ENCODE measurements at places on chromosomes 2 and 18.

DNA sequence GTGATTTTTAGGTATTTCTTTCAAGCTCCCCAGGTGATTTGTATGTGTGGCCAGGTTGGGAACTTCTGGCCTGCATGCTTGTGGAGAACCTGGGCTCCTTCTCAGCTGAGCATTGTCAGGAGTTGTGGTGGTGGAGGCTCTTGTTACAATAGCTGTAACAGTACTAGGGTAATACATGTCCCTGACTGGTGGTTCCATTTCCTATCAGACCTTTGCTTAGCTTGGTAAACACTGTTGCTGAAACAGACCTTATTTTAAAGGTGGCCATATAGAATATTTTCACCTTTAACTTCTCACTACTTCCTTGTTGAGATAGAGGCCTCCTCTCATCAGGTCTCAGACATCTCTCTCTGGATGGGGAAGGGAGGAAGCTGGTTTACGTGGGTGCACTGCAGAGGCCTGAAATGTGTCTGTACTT lies 79.2 kb downstream of the SETBP1 start:
- DNase-seq = no peak

DNA sequence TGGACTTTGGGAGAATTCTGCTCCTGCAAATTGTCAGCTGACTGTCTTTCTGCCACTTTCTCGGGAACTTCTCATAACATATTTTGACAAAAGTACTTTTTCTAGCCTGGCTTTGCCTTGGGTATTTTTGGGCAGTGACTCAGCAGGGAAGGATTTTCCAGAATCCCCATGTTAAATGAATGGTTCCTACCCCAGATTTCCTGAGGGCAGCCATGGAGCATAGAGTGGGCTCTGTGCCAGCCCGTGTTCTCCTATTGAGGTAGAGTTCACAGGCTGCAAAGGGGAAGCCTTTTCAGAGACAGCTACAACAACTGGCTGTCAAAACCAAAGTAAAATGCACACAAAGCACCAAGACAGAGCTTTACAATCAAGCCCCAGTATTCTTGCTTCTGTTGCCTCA lies 59.8 kb downstream of the BMP10 start:
- DNase-seq = peak; percentile 76

DNA sequence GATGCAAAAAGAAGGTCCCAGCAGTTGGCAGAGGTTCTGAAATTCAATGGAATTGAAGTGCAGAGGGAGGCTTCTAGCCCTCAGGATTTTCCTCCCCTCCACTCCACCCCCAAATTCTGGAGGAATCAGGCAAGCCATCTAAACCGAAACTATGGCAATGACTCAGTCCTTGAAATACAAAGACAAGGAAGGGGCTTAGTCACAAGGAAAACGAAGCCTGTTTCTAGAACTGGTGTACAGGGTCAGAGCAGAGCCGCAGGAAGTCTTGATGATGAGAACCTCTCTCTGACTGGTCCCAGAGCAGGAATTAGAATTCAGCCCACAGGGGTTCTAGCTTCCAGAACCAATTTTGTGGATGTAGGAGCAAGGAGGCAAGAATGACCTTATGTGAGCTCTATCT lies 111.7 kb upstream of the SCN1A start:
- DNase-seq = no peak

- no peak for DNase-seq
Measured at GRCh38 chr2:30679426-30680088, 127.7 kb downstream of the CAPN13 start.

DNA sequence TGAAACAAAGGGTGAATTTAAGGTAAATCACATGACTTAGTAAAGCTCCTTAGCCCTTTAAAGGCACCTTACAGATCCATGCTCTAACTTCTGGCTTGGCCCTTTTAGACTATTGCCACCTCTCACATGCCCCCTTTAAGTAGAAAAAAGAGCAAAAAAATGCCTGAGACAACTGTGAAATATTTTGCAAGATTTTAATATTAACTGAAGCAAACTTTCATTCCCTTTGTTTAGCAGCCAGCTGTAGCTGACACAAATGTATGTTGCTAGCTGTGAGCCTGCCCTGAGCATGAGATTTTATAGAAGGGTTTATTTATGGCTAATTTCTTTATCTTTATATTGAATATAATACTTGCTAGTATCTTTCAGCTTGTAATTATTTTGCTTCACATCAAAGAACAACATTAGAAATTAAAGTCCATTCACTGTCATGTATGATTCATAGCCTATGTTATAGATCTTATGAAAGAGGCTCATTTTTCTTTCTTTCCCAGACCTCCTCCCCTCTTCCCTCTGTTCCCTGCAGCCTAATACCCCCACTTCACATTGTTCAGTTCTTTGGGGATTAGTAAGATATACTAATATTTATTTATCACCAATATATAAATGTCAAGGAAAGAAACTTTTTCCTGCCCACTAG lies 637.2 kb upstream of the ZEB2 start:
- DNase-seq = no peak

GRCh38 chr2:222993920-222994650 lies 57.9 kb upstream of the KCNE4 start:
- peak; percentile 88 for DNase-seq

- DNase-seq = no peak
Measured at GRCh38 chr2:172094294-172095145, 8.2 kb downstream of the DLX2 start.

DNA sequence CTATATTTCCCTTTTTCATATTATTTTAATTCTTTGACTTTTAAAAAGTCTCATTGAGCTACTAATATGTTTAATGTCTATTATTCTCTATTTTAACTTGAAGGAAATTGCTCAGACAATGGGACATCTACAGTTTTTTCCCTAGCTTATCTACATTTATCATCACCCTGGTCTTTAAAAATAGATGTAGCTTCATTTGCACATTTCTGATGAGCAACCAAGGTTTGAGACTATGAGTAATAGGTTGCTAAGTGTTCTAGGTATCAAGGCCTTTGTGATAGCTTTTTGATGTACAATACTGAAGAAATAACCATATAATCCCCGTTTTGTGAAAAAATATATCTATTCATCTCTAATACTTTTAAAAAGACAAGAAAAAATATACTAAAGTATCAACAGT lies 47.0 kb downstream of the STAT4 start:
- DNase-seq = no peak

DNA sequence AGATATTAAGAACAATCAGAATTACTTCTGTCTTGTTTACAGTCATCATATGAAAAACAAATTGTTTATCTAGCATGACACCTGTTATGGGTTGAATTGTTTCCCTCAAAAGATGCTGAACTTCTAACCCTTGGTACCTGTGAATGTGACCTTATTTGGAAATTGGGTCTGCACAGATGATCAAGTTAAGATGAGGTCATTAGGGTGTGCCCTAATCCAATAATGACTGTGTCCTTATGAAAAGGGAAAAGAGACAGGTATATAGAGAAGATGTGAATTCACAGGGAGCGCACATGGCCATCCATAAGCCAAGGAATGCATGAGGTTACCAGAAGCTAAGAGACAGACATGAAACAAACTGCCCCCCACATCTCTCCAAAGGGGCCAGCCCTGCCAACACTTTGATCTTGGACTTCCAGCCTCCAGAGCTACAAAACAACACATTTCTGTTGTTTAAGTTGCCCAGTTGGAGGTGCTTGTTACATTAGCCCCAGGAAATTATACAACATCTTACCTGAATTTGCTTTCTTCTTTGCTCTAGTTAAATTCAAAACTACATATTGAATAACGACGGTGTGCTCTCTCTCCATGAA lies 2.3 kb upstream of the HPCAL1 start:
- DNase-seq = no peak

GRCh38 chr2:127100251-127101047 lies 6.5 kb downstream of the BIN1 start:
- no peak for DNase-seq

DNA sequence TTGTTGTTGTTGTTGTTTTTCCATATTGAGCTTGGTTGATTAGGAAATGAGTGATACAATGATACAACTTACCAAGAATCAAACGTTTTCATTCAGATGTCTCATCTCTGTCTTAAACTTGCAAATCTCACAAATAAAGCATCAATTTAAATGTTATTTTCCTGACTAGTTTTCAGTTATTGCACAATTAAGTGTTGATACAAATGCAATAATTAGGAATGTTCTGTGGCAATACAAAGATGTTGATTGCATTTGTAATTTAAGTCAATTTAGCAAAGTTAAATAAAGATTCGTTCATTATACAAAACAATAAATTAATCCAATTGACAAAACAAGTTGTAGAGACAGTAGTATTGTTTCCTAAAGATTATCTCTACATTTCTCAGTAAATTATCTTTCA lies 392.3 kb upstream of the ZNF804A start:
- DNase-seq = no peak

- no peak for DNase-seq
Measured at GRCh38 chr2:142044197-142044596, 86.6 kb downstream of the LRP1B start.

GRCh38 chr2:147355706-147356105 lies 489.1 kb upstream of the ACVR2A start:
- DNase-seq = no peak

DNA sequence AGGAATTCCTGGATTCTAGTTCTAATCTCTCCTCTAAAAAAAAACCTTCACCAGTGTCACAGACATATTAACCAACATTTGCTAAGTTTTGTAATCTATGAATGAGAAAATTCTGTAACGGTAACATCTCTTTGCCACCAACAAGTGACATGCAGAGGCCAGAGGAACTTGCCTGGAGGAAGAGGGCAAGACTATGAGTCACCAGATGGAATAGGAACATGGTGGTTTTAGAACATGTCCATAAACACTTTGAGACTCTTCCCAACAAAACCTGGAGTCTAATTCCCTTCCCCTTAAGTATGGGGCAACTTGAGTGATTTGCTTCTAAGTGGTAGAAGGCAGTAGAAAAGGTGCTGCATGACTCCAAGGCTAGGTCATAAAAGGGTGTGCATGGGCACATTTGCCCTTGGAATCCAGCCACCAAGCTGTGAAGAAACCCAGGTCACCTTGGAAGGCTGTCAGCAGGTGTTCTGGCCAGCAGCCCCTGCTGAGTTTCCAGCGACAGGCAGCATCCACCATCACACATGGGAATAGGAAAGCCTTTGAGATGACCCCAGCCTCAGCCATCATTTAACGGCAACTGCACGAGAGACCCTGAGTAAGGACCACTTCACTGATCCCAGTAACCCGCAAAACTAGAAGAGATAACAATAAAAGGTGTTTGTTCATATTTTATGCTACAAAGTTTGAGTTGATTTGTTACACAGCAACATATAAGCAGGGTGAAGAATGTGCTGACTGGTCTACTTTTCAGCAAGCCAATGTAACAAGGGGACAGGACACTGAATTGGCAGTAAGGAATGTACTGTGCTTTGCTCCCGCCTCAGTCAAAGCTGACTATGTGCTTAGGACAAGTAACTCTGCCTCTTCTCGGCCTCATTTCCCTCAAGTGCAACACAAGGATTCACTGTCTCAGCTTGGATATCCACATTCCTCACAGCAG lies 90.6 kb downstream of the SKA1 start:
- DNase-seq = no peak

GRCh38 chr18:70374154-70374553 lies 85.3 kb downstream of the SOCS6 start:
- no peak for DNase-seq

- no peak for DNase-seq
Measured at GRCh38 chr2:104854498-104855220, 744 bp downstream of the POU3F3 start.

GRCh38 chr2:42935692-42936671 lies 143.6 kb upstream of the HAAO start:
- peak; percentile 61 for DNase-seq

DNA sequence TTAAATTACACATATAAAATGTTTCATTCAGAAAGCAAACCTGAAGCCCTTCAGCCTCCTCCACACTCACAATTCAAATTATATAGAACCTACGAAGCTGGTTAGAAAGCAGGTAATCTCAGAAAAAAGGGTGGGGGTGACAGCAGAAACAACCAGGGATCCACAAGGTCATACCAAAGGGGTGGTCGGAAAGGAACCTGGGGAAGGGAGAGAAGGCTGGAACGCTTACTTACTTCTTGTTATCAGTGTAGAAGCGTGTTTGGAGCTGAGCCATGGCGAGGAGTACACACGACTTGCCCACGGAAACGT lies 316 bp downstream of the WDR12 start:
- DNase-seq = no peak

- DNase-seq = peak; percentile 91
Measured at GRCh38 chr18:6729247-6730091, at the start of gene ARHGAP28. Gene ARHGAP28 (plus strand): TSS chr18:6729716. CDS start chr18:6729822, 106 bp downstream.

- DNase-seq = no peak
Measured at GRCh38 chr2:35447215-35447614, 908.4 kb upstream of the CRIM1 start.

- DNase-seq = peak; percentile 20
Measured at GRCh38 chr2:40716879-40717278, 265.0 kb upstream of the SLC8A1 start.

GRCh38 chr18:13076886-13077285 lies 85.7 kb downstream of the CEP192 start:
- peak; percentile 54 for DNase-seq

GRCh38 chr2:119513832-119514231 lies 10.5 kb downstream of the SCTR start:
- no peak for DNase-seq

GRCh38 chr2:50748671-50749070 lies 283.3 kb downstream of the NRXN1 start:
- no peak for DNase-seq

DNA sequence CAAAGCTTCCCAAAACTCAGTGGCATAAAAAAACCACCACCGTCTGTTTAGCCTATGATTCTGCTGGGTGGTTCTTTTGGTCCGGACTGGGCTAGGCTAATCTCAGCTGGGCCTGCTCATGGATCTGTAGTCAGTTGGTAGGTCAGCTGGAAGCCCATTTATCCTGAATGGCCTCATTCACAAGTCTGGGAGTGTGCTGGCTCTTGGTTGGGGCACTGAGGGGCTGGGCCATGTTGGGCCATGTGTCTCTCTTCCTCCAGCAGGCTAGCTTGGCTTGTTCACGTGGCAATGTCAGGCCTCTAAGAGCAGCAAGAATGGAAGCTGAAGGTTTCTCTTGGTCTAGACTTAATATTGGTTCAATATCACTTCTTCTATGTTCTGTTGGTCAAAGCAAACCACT lies 95.7 kb upstream of the HS6ST1 start:
- no peak for DNase-seq

DNA sequence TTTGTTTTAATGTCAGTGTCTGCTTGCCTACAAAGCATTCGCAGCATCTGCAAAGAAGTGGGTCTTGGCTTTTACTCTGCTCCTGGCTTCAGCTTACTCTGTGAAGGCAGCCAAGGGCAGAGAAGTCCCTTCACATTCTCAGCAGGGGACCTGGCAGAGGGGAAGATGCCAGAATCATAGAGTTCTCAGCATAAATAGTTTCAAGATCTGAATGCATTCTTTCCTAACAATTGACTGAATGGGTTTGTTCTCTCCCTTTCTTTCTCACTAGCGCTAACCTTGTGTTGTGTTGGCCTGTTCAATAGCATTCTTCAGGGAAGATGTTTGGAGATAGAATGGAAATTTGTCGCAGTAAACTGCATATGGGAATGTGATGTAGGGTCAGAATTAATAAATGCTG lies 106.9 kb downstream of the FARSB start:
- DNase-seq = no peak

GRCh38 chr2:128605931-128606330 lies 287.3 kb upstream of the HS6ST1 start:
- DNase-seq = peak; percentile 19

- peak; percentile 24 for DNase-seq
Measured at GRCh38 chr2:20589975-20590703, 60.8 kb downstream of the HS1BP3 start.

All from Right ventricle myocardium superior (tissue), 1 donor.